Pancreas (tissue), 10 donors: ENCODE measurements at places on chromosomes 2 and 18.

- peak; percentile 89 for DNase-seq
Observed at GRCh38 chr2:235493775-235494715, at the start of gene AGAP1. TSS of gene AGAP1 (plus strand) at chr2:235494043.

DNA sequence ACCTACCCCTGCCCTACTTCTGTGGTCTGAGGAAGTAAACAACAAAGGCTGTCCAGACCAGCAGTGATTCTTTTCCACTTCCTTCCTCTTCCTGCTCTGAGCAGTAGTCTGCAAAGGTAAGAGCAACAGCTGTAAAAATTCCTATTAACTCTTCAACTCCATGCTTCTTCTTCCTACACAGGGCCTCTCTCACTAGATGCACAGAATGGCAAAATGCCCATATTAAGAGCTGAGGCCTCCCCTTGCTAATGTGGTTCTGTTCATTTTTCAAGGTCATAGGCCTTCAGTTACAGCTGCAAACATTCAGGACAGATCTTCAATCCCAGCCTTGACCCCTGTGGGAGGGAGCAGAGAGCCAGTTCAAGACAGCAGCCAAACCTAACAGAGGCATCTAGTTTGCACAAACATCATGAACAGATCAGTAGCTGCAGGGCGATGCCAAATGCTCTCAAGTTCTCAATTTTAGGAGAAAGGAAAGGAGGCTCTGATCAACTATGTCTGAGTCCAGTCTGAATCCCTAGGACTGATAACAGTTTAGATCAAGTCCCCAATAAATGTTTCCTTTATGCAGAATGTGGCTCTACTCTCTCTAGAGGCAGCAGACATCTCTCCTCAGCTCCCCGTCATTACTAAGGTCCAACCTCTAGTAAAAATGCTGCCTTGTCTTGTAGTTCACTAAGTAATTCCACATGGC is 20.9 kb downstream of the SLC40A1 start:
- no peak for DNase-seq

DNA sequence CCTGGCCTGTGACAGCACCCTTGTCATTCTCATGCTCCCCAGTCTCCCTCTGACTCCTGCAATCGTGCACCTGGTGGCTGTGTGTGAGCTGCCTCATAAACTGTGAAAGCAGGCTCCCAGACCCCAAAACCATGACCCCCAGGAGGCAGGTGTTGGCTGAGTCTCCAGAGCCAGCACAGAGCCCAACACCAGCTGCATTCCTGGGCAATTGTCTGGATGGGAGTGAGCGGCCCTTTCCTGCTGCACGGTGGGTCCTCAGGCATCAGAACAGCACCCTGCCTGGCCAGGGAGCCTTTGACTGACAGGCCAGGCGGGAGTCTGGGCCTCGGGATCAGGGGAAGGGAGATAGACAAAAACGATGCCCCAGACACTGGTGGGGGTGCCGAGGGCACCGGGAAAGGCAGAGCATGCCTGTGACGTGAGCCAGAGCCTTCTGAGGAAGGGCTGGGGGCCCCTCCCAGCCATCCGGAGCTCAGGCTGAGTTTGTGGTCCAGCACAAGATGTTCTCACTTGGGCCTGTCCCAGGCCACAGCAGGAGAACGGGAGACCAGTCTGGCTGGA is 135.1 kb upstream of the GPC1 start:
- DNase-seq: peak; percentile 28

DNA sequence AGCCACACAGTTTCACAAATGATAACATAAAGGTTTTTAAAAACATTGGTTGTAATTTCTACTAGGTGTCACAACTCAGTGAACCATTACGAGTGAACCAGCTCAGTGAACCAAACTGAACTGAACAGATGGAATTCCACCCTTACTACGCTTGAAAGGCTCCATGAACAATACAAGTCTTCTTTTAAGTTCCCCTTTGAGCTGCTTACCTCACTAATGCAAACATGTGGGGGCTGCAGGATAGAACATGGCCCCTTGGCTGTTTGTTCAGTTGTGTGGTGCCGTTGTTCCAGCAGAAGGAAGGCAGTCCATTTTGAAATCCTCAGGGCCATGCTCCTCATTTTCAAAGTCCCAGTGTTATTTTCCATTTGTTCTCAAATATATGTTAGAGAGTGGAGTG is 30.7 kb upstream of the KLHL14 start:
- no peak for DNase-seq

DNA sequence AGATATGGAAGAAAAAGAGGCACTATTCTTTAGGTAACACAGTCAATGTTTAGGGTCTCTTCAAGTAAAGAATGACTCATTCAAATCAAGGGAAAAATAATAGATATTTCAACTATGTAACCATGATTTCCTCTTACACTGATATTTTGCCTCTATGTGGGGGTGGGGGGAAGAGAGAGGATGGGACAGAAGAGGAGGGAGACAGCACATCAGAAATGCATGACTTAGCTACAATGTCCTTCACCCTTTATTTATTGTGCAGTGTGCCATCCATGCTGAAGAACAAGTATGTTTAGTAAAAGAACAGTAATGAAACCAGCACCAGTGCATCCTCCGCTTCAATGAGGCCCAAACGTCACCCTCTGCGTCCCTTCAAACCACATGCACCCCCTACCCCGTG is 204.8 kb downstream of the HDAC4 start:
- DNase-seq: no peak
